ENCODE measurements at places on chromosomes 5 and 9.

GRCh38 chr5:124515497-124516245 lies 230.8 kb downstream of the ZNF608 start:
- no peak for DNase-seq

DNA sequence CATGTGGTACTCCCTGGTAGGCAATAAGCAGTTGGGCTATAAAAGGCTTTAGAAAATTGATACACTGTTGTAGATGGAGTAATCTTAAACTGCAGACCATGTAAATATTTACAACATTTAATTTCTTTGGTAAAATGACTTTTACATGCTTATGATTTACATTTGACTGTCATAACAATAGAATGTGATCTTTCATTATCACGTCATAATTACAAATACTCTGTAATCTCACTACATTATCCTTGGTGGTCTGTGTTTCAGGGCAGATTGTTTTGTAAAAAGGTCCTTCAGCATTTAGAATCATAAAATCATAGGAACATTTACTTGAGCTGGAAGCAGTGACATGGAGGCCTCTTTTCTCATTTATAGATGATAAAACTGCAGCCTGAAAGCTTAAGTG lies 73.3 kb upstream of the PRRC1 start:
- DNase-seq, result no peak

DNA sequence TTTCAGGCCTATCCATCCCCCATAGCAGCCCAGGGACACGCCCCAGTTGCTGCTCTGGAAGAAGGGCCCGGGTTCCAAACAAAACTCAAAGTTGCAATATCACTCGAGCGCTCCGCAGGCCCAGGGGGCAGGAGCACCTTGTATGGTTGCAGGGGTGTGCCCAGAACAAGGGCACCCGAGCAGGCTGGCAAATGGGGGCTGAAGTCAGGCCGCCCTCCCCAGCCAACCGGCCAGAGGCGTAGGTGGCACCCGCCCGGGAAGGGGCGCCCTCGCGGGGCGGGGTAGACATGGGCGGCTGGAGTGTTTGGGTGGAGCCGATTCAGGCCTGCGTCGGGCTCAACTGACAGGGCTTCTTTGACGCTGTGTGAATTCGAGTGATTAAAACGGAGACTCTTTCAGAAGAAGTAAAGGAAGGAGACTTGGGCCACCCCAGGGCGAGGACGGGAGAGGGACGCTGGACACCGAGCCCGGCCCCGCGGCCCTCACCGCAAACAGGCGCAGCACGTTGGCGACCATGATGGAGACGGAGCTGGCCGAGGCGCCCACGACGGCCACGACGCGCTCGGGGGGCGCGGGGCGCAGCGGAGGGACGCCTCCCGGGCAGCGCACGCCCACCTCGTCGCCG lies 1.1 kb downstream of the GRM6 start:
- no peak for DNase-seq

GRCh38 chr5:171295801-171296200 lies 13.2 kb upstream of the TLX3 start:
- DNase-seq, result no peak

DNA sequence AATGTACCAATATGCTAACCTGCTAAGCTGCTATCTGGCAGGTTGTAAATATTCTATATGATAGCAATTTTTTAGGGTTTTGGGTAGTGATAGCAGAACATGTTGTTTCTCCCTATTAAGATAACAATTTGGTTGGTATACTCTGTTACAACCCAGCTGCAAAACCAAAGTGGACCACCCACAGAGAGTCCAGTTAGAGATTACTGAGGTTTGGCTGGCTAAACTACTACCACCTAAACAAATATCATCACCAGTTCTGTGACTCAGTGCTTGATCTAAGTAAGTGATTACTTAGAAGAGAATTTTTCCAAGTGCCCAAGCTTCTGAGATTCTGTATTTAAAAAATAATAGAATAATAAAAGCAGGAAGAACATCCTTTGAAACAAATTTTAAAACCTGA lies 72.3 kb downstream of the XRCC4 start:
- no peak for DNase-seq

DNA sequence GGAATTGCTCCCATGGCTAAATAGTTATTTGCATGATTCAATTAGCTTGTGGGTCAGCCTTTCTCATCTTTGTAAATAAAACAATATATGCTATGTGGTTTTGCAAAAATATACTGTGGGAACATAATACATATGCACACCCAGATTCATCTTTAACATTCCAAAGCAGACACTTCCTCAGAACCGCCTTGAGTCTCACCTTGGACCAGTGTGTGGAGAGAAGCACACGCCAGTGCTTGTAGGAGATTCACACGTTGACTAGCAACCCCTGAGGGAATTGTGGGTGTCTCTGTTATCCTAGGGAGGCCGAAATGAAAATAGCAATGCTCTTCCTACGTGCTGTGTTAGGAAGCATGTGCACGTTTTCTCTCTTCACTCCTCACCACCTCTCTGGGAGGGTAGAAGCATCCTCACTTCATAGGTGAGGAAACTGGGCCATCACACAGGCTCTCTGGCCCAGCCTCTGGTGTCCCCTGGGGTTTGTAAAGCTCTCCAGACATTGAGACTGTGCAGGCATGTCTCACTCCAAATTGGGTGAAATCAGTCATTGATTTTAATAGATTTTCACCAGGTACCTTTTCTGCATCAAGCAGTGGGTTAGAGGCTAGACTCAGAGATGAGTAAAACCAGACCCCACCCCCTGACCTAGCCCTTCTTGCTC lies 221.7 kb downstream of the PBX3 start:
- no peak for DNase-seq

GRCh38 chr9:116812231-116813030 lies 125.3 kb downstream of the TRIM32 start:
- DNase-seq, result no peak

GRCh38 chr5:151315998-151316597 lies 12.5 kb upstream of the SLC36A3 start:
- peak; percentile 8 for DNase-seq

GRCh38 chr5:68279984-68280383 lies 64.4 kb downstream of the PIK3R1 start:
- DNase-seq, result no peak

- no peak for DNase-seq
Measured at GRCh38 chr5:123051206-123051605, 14.7 kb upstream of the PPIC start.

GRCh38 chr5:134133188-134133994 lies 18.9 kb downstream of the TCF7 start:
- DNase-seq, result no peak

DNA sequence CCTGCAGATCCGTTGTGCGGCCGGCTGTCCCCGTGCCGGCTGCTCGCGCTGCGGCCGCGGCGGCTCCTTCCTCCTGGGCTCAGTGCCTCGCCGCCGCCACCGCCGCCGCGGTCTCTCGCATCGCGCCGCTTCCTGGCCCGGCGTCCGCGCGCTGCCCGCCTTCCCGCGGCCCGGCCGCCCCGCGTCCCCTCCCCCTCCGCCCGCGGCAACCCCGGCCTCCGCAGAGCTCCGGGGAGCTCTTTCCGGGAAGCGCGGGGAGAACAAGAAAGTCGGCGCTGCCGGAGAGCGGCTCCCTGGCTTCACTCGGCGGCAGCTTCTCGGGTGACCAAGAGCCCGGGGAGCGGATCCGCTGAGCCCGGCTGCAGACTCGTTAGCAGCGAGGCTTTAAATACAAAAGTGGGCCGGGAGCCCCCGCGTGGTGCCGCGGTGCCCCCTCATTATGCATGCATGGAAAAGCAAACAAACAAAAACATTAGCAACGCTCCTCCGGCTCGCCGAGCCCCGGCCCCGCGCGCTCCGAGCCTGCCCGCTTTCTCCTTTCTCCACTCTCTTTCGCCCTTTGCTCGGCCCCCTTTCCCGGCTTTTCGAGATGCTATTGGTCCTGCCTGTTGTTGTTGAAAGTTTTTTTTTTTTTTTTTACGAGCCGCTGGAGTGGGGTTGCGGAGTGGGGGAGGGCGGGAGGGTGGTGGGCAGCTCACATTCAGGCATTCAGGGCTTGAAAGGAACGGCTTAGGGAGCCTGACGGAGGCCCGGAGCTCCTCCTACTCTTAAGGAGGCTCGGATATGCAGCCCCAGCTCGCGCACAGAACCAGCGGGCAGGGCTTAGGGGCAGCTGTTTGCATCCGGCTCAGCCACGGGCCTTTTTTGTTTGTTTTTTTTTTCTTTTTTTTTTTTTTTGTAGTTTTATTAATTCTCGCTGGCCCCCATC lies at the start of gene GAS1:
TSS of gene GAS1 (minus strand) at position 361 of the 928 bp plus-strand sequence. CDS start 727 bp downstream, outside the sequence.
- peak; percentile 97 for DNase-seq

DNA sequence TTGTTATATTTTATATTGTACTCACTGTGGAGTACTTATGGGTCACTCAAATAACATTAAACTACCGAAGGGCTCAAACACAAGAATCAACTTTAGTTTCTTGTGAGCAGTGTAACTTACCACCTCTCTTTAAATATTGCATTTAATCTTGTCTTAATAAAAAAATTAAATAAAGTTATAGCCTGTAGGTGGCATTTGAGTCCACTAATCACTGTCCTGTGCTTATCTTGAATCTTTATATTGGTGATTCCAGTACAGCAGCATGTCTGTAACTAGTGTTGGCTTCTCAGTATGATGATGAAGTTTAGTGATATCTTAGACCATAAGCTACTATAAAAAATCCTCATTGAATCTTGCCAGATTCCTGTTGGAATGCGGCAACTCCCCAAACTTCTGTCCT lies 313.8 kb downstream of the FAM170A start:
- DNase-seq, result peak; percentile 0

- no peak for DNase-seq
Measured at GRCh38 chr9:112338561-112338960, 5.1 kb upstream of the PTBP3 start.

DNA sequence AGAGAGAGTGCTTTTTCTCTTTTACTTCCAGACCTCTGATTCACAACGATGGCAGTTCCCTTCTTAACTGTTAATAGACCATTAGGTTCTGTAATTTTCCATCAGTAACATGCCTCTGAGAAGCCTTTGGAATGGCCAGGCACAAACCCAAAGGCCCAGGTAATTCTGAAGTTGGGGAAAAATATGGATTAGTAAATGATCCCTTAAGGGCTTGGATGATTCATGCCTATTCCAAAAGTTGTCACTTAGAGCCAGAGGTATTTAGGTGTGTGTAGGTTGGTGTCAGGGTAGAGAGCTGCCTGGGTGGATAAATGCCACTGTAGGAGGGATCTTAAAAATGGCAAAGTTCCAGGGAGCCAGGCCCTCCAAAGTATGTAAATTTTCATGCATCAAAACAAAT lies 228.8 kb downstream of the PLK2 start:
- no peak for DNase-seq

DNA sequence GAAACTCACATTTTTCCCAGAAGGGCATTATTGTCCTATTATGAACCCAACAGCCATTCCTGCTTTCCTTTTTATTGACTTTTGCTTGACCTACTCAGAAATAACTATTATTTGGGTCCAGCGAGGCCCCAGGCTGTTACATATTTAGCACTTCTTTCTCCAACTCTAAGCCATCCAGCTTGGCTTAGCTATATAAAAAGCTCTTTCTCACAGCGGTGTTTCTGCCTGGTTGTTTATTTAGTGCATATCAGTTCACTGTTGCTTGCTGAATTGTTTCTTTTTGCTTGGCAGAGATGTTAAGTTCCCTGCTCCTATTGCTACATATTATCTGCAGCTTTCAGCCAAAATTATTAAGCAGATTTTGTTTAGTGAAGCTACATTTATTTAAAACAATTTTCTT lies 1156.8 kb upstream of the SEMA6A start:
- peak; percentile 23 for DNase-seq

DNA sequence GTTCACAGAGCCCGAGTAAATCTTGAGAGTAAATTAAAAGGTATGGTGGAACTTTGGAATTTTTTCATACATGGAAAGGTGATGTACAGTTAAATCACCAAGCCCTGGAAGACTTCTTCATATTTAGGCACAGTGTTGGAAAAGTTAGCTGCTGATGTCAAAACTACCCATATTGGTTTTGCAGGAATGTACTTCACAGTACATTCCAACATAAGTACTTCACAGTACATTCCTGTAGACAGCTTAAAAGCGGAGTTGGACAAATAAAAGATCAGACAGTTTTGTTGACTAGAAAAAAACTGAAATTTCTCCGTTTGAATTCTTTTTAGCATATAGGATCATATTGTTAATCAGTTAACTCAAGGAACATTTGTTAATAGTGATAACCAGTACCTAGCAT lies 1.8 kb downstream of the RANBP17 start:
- no peak for DNase-seq

DNA sequence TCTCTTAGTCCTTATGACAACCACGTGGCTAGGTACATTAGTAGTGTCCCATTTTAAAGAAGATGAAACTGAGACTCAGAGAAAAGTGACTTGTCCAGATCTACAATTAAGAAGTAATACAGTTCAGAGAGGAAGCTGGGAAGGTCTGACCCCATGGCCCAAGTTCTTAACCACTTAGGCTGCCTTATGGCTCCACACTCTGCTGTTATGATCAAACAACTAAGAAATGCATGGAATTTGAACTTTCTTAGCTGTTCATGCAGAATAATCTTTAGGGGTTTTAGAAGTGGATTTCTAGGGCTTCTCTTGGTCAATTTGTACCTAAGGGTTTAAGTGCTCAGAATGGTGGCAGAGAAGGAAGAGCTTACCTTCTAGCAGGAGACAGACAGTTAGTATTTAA lies 128.0 kb upstream of the MSX2 start:
- no peak for DNase-seq

DNA sequence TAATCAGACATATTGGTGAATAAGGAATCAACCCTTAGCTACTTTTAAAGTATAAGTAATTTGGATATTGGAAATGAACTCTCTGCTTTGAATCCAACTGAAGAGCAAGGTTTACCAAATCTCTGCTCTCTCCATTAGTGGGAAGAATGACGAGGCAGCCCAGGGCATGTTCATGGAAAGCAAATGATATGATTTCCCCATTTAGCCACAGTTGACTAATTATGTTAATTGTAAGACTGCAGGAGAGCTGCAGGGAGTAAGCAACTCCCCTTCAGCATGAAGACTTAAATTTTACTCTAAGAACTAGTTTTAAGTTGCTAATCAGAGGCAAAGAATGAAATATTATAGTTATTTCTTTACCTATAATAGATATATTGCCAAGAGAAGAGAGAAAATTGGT lies 194.3 kb upstream of the CD180 start:
- no peak for DNase-seq

DNA sequence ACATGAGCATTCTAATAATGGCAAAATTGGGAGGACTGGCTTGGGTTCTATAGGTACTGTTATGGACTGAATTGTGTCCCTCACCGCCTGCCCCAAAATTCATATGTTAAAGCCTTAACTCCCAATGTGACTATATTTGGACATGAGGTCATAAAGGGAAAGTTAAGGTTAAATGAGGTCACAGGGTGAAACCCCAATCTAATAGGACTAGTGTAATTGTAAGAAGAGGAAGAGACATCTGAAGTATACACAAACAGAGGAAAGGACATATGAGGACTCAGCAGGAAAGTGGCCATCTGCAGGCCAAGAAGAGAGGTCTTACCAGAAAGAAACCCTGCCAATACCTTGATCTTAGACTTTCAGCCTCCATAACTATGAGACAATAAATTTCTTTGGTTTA lies 23.1 kb downstream of the RNF180 start:
- no peak for DNase-seq

DNA sequence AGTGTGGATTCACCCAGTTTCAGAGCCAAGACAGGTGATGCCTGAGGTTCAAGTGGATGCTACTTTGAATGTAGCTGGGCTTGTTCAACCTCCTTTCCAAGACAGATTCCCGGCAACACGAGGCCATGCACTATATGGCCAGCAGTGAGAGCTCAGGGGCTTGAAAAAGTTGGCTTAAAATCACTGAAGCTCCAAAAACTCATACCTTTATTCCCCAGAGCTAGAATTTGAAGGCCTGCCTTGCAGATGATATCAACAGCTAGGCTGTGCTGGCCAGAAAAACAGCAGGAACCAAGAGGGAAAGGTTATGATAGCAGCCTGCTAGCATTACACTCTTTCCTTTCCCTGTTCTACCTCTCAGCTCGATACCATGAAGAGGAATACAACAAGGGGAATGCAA lies 120.2 kb upstream of the DAB2 start:
- no peak for DNase-seq

- DNase-seq, result no peak
Measured at GRCh38 chr9:129340427-129341170, 162.5 kb upstream of the IER5L start.
